Adrenal gland (tissue), 19 donors: ENCODE measurements at places on chromosomes 6 and 20. TPM values are rescaled to one million over a fixed set of nuclear protein-coding genes. Genes with fewer than 3 reads are reported as not detected.

DNA sequence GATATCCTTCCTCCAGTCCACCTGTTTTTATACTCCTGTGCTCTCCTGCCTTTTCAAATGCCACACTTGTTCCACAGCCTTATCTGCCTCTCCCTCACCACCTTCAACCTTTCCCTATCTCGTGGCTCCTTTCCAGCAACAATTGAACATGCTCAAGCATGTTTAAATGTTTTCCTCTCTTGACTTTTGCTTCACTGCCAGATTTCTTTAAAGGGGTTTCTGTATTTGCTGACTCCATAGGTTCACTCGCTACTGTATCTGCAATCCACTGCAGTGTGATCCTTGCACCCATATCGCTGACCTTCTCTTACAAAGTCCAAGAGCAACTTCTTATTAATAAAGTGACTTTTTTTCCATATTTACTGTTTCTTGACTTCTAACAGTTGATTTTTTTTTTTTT is 11.2 kb upstream of the GMNN start:
- DNase-seq: no peak

DNA sequence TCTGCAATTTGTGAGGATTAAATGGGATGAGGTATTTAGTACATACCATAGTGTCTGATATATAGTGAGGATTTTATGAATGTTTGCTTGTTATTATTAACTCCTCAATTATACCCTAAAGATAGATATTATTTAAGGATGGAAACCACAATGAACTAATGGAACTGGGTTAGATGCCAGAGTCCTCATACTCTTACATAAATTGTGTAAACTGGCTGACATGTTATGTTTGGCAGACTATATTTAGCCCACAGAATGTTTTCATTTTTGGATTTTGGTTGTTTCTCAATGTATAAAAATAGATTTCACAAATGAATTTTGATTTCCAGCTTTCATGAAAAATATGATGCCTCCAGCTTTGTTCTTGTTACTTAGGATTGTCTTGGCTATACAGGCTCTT is 37.6 kb downstream of the HTR1B start:
- no peak for DNase-seq

- DNase-seq: peak; percentile 81
Observed at GRCh38 chr20:46202766-46203509, 84.8 kb downstream of the CD40 start.

DNA sequence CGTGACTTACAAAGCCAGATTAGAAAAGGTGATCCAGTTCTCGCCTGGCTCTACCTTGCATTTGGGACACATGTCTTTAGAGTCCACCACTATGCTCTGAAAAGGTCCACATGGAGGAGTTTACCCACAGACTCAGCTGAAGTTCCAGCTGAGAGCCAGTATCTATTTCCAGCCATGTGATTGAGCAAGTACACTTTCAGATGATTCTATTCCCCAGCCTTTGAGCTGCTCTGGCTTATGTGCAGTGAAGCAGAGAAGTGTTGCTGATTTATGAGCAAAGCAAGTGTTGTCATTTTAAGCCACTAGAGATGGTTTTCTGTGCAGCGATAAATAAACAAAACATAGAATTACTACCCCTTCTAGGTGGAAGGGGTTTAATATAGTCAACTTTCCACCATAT is 520.8 kb upstream of the RNF217 start:
- no peak for DNase-seq

- DNase-seq: no peak
Observed at GRCh38 chr20:3084283-3084985, at the start of gene AVP. Gene AVP (minus strand): TSS chr20:3084724. CDS start chr20:3084674, 50 bp downstream.

GRCh38 chr20:56949318-56949717 is 317.1 kb downstream of the BMP7 start:
- no peak for DNase-seq

DNA sequence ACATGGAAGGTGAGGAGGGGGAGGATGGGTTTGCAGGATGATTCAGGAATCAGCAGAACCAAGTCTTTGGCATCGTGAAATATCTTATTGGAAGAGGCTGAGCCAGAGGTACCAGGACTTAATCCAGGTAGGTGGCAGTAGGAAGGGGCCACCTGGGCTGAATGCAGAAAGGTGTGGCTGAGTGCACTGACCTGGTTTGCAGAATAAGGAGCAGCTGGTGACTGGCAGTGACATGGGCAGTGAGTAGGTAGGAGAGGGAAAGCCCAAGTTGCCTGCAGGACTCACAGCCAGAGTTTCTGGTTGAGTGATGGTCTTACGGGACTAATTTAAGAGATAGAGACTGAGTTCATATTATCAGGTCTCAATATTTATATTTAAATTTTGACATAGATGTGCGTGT is 1.1 kb upstream of the PBOV1 start:
- no peak for DNase-seq

- DNase-seq: no peak
Observed at GRCh38 chr6:77987035-77987384, 334.2 kb downstream of the MEI4 start.

GRCh38 chr20:21109144-21109543 is 3.0 kb upstream of the LINC00237 start:
- no peak for DNase-seq

DNA sequence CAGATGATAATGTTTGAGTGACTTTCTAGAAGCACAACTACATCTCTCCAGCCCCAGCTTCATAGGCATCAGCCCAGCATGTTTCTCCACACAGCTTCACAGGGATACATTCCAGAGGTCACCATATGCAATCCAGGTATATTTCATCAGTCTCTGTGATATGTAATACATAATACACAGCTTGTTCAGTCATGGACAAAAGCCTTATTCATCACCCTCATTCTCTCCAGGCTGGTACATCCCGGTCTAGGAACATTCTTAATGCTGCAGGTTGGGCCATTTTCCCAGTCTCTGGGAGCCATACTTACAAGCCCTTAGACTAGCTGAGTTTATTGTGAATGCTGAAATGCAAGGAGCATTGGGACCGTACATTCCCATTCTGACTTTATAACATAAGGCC is 169.4 kb downstream of the TMEM200A start:
- no peak for DNase-seq

DNA sequence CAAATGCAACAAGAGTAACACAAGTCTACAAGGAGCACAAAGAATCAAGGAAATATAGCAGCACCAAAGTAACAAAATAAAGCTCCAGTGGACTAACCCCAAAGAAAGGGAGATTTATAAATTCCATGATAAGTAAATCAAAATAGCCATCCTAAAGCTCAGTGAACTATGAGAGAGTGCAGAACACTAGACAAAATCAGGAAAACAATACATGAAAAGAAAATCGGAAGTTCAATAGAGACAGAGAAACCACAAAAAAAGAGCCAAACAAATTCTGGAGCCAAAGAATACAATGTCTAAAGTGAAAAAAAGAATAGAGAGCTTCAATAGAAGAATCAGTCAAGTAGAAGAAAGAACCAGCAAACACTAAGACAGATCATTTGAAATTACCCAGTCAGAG is 247.3 kb upstream of the TENT5A start:
- no peak for DNase-seq

DNA sequence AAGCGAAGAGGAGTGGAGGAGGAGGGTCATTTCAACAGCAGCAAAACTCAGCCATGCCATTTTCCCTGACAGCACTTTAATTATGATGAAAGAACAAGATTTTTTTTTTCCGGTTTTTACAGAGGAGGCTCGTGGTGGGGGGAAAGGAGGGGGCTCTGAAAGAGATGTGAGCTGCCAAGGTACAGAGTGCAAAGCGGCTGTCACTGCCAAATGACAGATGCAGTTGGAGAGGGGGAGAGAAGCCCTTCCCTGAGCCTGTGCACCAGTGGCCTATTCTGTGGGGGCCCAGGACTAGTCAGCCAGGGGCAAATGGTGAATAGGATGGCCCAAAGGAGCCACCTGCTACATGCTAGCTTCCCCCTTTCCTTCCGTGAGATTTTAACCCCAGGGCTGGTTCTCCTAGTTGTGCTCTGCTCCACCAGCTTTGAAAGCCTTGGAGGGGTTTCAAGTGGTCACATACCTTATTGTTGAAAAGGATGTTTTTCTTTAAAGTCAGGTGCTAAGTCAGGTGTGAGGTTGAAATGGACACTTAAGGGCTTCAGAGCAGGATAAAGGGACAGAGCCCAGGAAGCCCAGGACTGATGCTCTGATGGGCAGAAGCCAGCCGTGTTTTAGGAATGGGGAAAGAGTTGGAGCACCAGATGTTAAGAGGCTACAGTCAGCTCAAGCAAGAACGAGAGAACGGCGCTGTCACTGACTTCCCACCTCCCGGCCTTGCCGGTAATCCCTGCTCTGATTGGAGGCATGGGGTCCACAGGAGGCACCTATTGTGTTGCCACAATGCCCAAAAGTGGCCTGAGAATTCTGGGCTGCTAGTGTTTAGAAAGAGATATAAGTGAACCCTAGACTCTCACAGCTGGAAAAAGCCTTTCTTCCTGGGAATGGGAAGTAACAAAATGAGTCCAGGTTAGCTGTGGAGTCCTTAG is 24.8 kb downstream of the GNAS start:
- DNase-seq: no peak

GRCh38 chr20:46808565-46808964 is 86.1 kb upstream of the EYA2 start:
- DNase-seq: no peak

Gene TNFRSF6B
- 0.78 TPM for total RNA-seq

Gene OR2H1
- not detected for total RNA-seq

Gene ARMC12
- 1.2 TPM for total RNA-seq

Gene GATA5
- total RNA-seq: 0.67 TPM

Gene ZBTB46
- total RNA-seq: 14.2 TPM

Gene E2F1
- 5.4 TPM for total RNA-seq

Gene MRPS18B
- total RNA-seq: 105 TPM

Gene GJA10
- not detected for total RNA-seq

Gene RFX6
- total RNA-seq: 4.2 TPM
